Mucosa of descending colon (tissue), 3 donors: ENCODE measurements at places on chromosomes 4 and X. TPM values are rescaled to one million over a fixed set of nuclear protein-coding genes. Genes with fewer than 3 reads are reported as not detected.

Gene XG
- not detected for total RNA-seq

Gene IQCM
- total RNA-seq = 16.8 TPM

Gene SUPT20HL2
- not detected for total RNA-seq

Gene MBNL3
- 17.2 TPM for total RNA-seq

DNA sequence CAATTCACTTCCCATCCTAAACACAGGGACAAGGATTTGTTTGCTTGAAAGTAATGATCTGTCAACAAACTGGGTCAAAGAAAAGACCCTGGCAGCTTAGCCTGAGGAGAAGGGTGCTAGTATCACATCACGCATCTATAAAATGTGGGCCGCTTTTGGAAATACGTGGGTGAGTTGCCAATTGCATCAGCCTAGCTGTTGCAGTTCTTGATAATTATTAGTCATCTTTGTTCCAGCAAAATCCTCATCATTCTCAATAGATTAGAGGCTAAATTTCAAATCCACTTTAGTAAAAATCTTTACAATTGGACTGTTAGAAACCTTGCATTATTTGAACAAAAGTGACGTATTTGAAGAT, 33.6 kb upstream of the TAPT1 start:
- no peak for DNase-seq

- no peak for DNase-seq
Measured at GRCh38 chrX:154902408-154902807, 16.3 kb downstream of the F8A1 start.

DNA sequence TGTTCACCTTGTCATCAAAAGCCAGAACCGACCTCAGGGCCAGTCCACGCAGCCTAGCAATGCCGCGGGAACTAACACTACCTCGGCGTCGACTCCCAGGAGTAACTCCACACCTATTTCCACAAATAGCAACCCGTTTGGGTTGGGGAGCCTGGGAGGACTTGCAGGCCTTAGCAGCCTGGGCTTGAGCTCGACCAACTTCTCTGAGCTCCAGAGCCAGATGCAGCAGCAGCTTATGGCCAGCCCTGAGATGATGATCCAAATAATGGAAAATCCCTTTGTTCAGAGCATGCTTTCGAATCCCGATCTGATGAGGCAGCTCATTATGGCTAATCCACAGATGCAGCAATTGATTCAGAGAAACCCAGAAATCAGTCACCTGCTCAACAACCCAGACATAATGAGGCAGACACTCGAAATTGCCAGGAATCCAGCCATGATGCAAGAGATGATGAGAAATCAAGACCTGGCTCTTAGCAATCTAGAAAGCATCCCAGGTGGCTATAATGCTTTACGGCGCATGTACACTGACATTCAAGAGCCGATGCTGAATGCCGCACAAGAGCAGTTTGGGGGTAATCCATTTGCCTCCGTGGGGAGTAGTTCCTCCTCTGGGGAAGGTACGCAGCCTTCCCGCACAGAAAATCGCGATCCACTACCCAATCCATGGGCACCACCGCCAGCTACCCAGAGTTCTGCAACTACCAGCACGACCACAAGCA, 898 bp downstream of the UBQLN2 start:
- peak; percentile 32 for DNase-seq

DNA sequence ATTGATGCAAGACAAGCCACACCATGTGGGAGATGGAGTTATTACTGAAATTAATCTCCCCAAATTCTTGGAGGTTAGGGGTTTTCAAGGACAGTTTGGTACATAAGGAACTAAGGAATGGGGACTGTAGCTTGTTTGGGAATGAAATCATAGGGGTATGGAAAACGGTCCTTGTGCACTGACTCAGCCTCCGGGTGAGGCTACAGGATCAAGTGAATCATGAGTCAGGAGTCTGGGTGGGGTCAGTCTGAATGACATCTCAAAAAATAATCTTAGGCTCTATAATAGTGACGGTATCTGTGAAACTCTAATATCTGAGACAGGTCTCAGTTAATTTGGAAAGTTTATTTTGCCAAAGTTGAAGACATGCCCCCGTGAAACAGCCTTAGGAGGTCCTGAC, 128.5 kb upstream of the CYSLTR1 start:
- no peak for DNase-seq

- DNase-seq = peak; percentile 87
Measured at GRCh38 chr4:76306882-76307659, 538 bp downstream of the STBD1 start.

DNA sequence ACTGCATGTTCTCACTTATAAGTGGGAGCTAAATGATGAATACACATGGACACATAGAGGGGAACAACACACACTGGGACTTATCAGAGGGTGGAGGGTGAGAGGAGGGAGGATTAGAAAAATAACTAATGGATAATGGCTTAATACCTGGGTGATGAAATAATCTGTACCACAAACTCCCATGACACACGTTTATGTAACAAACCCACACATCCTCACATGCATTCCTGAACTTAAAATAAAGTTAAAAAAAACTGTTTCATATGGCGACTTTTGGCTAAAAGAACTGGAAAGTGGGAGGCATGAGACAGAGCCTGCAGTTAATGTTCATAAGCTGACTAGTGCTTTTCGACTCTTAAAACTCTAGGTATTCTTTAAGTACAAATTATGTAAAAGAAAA, 98.9 kb upstream of the NPFFR2 start:
- DNase-seq = no peak

GRCh38 chrX:57925806-57926205, 15.5 kb upstream of the ZXDA start:
- no peak for DNase-seq

DNA sequence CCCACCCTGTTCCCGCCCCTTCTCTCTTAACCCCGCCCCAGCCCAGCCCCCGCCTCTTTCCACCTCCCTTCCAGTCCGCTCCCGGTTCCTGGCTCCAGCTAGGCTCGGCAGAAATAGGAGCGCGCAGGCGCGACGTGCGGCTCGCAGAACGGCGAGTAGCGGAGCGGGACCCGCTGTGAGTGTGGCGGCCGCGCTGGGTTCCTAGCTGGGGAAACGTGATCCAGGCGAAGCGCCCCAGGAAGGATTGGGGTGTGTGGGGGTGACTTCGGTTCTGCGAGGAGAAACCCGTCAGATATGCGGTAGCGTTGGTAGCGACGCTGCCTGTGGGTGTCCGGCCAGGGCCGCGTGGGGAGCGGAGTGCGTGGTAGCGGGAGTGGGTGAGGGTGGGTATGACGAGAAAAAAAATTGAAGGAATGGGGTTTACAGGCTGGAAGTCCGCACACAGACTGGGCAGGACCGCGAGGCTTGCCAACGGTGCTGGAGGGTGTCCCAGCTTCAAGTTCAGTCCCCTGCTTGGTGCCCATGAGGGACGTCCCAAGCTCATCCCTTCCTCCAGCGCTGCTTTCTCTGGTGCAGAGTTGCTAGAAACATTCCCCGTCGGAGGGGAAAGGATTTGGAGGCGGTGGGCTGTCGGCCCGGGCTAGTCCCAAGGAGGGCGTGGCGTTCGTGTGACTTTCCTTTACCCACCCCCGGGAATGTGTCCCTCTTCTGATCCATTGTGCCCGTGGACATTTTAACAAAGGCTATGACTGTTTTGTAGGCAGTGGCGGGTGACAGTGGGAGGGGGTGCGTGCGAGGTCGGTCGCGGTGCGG, at the start of gene PRRG1:
TSS of gene PRRG1 (plus strand) at position 144 of the 813 bp plus-strand sequence. CDS start 56,886 bp downstream, outside the sequence.
- DNase-seq = peak; percentile 83

- DNase-seq = no peak
Measured at GRCh38 chr4:120055162-120055561, 11.5 kb downstream of the MAD2L1 start.

- DNase-seq = no peak
Measured at GRCh38 chr4:53348046-53348445, 17.8 kb downstream of the SCFD2 start.
